ENCODE measurements at places on chromosomes 12 and 14.

DNA sequence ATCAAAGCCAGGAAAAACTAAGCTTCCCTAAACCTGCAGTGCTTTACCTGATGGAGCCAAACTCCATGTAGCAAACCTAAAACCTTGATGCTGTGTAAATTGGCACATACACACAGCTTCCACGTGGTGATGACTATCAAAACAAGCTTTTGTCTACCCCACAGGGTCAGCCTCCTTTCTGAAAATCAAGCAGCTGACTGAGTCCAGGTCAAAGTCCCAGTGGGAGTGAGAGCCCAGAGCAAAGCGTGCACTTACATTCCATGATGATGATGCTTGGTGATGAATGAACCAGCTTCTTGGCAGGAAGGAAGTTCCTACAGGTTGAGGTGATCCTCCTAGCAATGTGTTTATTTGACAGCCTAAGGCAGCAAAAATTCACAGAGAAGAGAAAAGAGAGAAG lies 630.0 kb upstream of the TBX3 start:
- no peak for DNase-seq

DNA sequence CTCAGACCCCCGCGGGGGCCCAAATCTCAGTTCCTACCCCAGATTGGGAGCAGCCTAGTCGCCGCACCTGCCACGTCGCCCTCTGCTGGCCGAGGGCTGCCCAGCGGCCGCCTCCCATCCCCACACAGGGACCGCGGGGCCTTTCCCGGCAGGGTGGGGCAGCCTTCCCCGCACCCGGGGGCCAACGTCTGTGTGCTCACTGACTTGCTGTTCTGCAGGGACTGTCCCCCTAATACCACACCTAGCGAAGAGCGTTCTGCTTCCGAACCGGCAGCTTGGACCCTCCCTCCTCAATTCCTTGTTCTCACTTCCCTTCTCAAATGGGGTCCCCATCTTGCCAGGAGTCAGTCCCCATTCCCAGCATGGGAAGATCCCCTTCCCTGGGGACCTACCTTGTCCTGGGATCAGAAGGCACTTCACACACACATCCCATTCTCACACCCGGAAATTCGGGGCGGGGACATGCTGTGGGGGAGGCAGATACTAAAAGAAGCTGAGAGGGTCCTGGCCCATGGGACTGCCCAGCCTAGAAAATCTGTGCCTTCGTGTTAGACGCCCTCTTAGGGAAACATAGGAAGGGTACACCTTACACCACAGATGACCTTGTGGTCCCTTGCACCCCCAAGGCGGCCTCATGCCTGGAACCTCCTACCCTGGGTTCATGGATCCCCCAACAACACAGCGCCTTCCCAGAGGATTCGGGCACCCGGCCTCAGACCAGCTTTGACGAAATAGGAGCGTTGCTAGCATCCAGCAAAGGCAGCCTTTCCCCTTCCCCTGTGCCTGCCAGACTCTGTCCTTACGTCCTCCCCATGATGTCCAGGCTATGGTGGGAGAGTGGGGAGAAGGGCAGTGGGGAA lies 16.4 kb downstream of the ACVRL1 start:
- DNase-seq, result peak; percentile 39

GRCh38 chr14:89485264-89485663 lies 68.2 kb upstream of the FOXN3 start:
- DNase-seq, result no peak

- DNase-seq, result peak; percentile 56
Observed at GRCh38 chr12:57632958-57633840, at the start of gene B4GALNT1. B4GALNT1 (minus strand) TSS chr12:57633201; CDS start chr12:57632132, 1,069 bp downstream.

DNA sequence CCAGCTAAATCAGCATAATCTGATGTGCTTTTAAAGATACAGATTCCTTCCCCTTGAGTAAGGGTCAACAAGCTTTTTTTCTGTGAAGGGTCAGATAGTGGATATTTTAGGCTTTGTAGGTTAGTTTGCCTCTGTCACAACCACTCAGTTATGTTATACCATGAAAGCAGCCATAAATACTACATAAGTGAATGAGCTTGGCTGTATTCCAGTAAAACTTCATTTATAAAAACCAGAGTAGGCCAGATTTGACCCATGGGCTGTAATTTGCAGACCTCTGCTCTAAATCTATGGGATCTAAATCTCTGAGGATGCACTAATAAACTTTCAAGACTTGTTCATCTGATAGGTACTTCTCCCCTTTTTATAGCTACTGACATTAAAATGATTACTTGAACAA lies 47.7 kb downstream of the LEMD3 start:
- no peak for DNase-seq

GRCh38 chr12:82968631-82969367 lies 282.1 kb downstream of the TMTC2 start:
- DNase-seq, result no peak

- DNase-seq, result no peak
Observed at GRCh38 chr12:115174920-115175319, 490.9 kb upstream of the TBX3 start.

GRCh38 chr12:108840605-108841332 lies 16.6 kb downstream of the SSH1 start:
- no peak for DNase-seq

DNA sequence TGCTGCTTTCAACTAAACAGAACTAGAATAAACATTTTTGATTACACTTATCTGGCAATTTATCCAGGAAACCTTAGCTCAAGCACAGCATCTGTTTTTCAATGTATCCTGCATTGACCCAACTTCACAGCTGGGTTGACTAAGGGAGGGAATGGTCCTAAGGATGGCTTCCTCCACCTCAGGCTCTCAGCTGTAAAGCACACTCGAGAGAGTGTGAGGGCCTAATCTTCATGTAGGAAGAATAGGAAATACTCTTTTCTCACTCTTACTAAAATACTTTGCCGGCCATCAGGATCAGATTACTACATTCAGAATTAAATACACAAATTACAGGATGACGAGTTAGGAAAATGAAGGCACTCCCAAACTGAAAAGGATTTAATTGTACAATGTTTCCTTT lies 7.2 kb downstream of the SETD3 start:
- DNase-seq, result no peak

GRCh38 chr12:92857818-92858217 lies 71.3 kb downstream of the EEA1 start:
- DNase-seq, result no peak

- no peak for DNase-seq
Observed at GRCh38 chr12:126545411-126545810, 1480.2 kb downstream of the AACS start.

GRCh38 chr14:49865431-49865859 lies 12.9 kb upstream of the NEMF start:
- peak; percentile 85 for DNase-seq

GRCh38 chr14:91681893-91682563 lies 49.9 kb downstream of the CATSPERB start:
- no peak for DNase-seq

- no peak for DNase-seq
Observed at GRCh38 chr12:123134271-123134671, 16.6 kb downstream of the PITPNM2 start.

GRCh38 chr12:87157791-87158190 lies 871.4 kb downstream of the C12orf50 start:
- no peak for DNase-seq

GRCh38 chr12:106157802-106158201 lies 19.0 kb upstream of the NUAK1 start:
- DNase-seq, result no peak

GRCh38 chr12:91561301-91561957 lies 378.8 kb upstream of the DCN start:
- no peak for DNase-seq

DNA sequence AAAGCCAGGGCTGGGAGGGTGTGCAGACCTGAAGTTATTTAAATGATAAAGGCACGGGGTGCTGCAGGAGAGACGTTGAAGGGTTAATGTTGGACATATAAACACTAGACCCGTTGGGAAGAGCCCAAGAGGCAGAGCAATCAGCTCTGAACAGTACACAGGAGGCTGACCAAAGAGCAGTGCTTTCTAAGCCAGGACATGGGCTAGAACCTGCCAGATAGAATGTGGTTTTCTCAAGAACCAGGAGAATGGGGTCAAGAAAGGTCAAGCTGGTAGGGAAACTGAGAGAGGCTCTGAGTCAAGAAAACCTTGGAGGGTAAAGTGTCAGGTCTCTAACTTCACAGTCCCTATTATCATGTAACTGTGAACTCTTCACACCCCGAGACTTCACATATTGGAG lies 143.2 kb upstream of the EEA1 start:
- no peak for DNase-seq
